Hematopoietic multipotent progenitor cell (in vitro differentiated cells): ENCODE measurements at places on chromosomes 3 and 15.

DNA sequence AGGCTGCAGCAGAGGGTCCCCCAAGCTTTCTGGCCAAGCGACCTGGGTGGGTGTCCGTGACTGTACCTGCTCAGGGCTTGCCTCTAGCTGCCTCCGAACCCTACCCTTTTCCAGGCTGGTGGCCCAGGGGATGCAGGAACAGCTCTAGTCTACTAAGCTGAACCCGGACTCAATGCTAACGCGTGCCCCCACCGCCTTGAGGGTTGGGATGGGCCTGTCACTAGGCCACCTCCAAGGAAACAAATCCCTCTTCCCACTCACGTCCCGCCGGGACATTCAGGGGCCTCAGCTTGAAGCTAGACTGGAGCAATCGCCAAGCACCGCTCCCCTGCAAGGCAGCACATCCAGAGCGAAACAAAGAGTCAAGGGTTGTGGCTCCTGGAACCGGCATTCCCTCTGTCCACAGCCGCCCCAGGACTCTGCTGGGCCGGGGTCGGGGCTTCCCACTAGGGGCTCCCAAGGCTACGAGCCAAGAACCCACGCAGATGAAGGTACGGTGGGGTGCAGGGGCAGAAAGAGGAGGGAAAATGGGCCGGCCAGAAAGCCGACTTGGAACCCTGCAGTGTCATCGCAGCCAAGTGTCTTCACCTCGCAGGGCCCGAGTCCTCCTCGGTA is 2.9 kb downstream of the FBXL22 start:
- DNase-seq = no peak

DNA sequence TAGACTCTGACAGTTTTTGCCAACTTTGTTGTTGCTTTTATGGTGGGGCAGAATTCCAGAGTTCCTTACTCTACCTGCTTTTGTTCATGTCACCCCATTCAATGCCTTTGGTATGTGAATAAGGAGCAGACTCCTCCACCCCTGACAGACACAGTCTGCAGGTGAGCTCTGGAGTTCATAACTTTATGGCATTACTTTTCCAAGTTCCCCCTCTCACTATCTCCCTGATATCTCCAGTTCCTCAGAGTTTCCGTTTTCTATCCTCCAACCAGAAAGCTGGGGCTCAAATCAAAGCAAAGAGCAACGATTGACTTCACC is 23.1 kb upstream of the MTMR10 start:
- DNase-seq = no peak

DNA sequence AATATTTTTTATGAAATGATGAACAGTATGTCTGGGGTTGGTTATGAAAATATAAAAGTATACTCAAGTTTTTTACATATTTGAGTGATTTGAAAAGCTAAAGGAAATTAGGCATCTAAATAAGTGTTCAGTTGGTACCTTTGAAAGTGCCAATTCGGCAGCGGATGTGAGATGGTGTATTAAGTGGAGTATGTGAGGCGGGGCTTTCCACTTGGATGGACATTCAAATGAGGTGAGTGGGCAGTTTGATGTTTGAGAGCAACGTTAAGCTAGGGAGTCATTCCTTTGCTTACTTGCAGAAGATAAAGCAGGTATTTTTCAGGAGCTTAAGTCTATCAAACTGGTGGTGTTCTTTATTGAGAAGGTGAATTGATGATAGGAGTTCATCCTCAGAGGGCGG is 189.0 kb upstream of the GOLIM4 start:
- DNase-seq = no peak

- no peak for DNase-seq
These were observed 381.1 kb downstream of the OXSM start for GRCh38 chr3:26171006-26171405.

DNA sequence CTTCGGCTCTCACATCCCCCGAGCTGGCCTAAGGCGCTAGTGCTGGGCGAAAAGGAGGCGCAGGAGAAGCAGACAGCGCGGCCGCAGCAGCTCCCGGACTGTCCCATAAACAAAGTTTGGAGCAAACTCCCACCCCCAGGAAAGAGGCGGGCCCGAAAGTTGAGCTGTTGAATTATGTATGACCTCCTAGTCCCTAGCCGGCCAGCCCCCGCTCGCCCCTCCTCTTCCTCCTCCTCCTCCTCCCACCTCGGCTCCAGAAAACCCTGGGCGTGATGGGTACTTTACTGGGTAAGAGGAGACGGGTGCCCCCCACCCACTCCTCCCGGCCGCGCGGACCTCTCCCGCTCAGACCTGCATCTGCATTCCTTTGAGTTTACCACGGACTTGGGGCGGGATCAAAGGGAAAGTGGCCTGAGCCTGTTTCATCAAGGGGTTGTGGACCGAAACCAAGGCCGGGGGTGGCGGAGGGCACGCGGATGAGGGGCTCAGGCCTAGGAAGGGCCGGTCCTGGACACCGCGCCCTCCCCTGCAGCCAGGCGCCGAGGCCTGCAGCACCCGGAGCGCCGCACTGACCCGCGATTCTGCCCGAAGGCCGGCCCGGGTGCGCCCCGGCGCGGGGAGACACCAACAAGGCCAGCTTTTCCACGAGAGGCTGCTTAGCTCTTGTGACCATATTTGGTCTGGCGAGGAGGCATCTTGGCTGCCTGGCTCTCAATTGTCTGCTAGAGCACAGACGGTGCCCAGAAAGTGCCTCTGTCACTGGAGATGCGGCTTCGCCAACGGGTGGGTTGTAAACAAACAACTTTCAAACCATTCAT is at the start of gene WWTR1:
WWTR1 (minus strand) TSS at position 100 of the 818 bp plus-strand sequence. CDS start 719 bp downstream, outside the sequence.
- DNase-seq = no peak

DNA sequence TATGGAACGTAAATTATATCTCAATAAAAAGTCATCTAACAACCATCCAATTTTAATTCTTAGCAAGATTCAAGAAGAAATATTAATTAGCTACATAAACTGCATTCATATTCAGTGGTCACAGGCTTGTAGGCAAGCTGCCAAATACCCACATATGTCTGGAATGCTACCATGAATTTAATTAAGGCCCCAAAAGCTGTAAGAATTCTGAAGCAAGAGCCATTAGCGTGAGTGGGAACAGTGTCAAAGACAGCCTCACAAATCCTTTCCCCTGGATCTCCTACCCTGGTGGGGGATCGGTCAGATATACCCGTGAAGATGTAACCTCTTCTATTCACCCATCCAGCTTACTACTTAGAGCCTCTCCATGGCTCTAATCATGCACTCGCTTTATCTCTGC is 40.0 kb downstream of the ATG7 start:
- DNase-seq = no peak

- no peak for DNase-seq
These were observed 127.8 kb downstream of the CHDH start for GRCh38 chr3:53718462-53718861.

GRCh38 chr15:78977591-78978347 is 32.9 kb upstream of the CTSH start:
- no peak for DNase-seq

- no peak for DNase-seq
These were observed 84.6 kb upstream of the KLF13 start for GRCh38 chr15:31241888-31242522.

DNA sequence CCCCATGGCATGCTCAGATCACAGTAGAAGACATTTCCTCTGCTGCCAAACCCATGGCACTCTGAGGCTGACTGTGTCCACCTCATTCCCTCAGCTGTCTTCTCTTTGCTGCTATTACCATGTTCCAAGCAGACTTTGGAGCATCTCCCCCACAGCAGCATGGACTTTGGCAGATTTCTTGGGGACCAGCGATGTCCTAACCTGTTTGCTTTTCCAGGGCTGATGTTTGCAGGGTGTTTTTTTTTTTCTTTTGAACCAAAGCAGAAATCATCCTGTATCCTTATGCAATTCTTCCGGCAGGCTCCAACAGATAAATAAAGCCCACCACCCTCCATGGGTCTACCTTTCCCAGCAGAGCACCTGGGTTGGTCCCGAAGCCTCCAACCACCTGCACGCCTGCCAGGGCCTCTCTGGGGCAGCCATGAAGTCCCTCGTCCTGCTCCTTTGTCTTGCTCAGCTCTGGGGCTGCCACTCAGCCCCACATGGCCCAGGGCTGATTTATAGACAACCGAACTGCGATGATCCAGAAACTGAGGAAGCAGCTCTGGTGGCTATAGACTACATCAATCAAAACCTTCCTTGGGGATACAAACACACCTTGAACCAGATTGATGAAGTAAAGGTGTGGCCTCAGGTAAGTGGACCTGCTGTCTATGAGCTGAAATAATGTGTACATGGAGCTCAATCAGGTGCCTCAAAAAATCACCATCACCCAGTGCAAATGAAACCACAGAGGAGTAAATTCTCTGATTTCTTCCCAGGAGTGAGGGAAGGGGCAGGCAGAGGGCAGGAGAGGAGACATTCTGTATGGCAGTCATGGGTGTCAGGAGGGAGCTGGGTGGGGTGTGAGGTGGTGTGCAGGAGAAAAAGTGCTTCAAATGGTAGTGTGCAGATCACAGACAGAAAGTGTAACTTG is at the start of gene AHSG:
AHSG (plus strand) TSS at position 340 of the 916 bp plus-strand sequence; CDS start at position 422, 82 bp downstream.
- no peak for DNase-seq

DNA sequence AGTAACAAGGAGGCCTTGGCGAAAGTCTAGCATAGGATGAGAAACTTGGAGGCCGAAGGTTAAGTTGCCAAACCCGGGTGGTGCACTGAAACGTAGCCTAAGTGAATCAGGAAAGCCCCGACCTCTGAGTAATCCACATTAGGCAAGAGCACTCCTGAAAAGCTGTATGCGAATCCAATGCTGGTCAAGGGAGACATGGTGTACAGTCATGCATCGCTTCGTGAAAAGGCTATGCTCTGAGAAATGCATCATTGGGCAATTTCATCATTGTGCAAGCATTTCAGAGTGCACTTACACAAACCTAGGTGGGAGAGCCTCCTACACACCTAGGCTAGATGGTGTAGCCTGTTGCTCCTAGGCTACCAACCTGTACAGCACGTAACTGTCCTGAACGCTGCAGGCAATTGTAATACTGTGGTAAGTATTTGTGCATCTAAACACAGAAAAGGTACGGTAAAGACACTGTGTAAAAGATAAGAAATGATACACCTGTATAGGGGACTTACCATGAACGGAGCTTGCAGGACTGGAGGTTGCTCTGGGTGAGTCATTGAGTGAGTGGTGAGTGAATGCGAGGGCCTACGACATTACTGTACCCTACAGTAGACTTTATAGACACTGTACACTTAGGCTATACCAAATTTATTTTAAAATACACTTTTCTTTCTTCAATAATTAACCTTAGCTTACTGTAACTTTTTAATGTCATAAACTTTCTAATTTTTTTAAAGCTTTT is 222.5 kb downstream of the SHQ1 start:
- no peak for DNase-seq

GRCh38 chr3:58026598-58026997 is 18.4 kb downstream of the FLNB start:
- no peak for DNase-seq

DNA sequence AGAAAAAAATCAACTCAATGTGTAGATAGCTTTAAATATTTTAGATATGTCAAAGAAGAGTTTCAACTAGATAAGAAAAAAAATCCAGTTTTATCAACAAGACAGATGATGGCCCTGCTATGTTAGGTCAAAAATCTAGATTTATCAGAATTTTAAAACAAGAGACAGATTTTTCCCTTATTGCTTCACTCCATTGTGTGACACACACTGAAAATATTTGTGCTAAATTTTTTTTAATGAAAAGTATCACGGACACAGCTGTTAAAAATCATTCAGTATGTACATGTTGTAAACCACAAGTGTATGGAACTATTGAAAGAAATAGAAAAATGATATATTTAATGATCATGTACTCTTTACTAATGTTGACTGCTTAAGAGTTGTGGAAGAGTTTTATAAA is 43.6 kb downstream of the FOXB1 start:
- DNase-seq = no peak

DNA sequence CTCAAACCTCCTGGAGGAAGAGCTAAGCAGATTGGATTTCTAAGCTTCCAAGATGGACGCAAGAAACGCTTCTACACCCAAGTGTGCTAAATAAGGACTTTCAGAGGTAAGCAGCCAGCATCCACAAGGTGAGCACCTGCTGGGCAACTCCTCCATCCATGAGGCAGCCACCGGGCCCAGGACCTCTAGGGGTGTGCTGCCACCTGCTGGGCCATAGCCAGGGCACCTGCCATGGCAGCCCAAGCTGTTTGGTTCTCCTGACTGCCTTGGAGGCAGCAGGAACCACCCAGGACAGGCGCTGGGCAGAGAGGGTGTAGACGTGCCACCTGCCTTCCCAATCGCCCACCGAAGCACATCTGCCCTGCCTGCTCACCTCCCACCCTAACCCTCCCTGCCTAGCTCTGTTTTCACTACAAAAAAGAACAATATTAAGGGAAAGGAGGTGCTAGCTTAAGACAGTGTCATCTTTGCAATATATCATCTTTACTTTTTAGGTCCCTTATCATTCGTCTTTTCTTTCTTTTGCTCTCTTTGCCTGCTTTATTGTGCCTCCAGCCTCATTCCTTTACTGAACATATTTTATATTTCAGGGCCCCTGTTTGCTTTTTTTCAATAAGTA is 12.9 kb downstream of the C15orf62 start:
- peak; percentile 79 for DNase-seq

GRCh38 chr3:10108091-10108490 is at the start of gene FANCD2OS:
TSS of gene FANCD2OS (minus strand) at chr3:10108255. CDS start at chr3:10104774, 3,481 bp downstream.
- DNase-seq = no peak

- no peak for DNase-seq
These were observed 85.2 kb upstream of the POMGNT2 start for GRCh38 chr3:43191116-43191515.

- DNase-seq = peak; percentile 23
These were observed 130.1 kb downstream of the SRGAP3 start for GRCh38 chr3:9119331-9119730.

- no peak for DNase-seq
These were observed 63.0 kb downstream of the FRMD5 start for GRCh38 chr15:44132057-44132456.

DNA sequence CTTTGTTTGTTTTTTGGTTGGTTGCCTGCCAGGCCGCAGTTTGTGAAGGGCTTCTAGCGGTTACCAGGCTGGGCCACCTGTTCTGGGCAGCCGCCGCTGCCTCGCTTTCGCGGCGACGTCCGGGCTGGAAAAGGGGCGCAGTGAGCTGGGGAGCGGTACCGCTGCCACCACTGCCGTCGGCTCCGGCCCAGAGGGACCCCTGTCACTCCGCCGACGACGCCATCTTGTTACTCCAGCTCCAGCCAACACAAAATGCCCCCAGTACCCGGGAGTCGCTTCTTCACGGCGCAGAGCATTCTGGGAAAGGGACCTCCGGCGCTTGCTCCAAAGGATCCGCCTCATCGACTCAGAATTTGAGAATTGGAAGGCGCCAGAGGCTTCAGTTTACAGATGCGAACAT is 238.8 kb downstream of the CDIN1 start:
- DNase-seq = no peak

DNA sequence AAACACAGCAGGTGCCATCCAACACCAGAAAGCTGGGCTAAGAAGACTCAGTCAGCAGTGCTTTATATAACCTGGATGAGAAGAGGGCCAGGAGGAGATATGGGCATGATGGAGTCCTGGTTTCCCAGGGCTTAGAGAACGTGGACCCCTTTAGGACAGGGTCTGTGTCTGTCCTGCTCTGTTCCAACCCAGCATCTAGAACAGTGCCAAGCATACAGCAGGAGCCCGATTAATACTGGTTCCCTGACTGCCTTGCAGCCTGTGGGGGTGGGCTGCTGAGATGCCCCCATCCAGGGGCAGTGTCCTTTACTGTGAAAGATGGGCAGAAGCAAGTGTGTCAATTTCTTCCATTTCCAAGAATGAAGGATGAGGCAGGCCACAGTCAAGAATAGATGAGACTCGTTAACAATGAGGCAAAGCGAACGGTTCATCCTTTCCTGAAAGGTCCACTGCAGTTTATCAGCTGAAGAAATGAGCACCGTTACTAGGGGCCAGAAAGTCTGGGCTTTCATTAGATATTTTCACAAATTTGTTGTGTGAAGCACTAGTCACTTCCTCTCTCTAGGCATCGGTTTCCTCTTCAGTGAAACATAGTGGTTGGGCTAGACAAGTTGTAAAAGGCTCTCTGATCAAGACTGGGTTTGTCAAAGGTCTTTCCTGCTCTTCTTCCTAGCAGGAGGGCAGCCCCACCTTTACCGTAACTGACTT is 72.0 kb upstream of the HERC1 start:
- peak; percentile 64 for DNase-seq
